ENCODE measurements at places on chromosomes 2 and 18. TPM values are rescaled to one million over a fixed set of nuclear protein-coding genes. Genes with fewer than 3 reads are reported as not detected.

- no peak for DNase-seq
These were observed 473.1 kb downstream of the XIRP2 start for GRCh38 chr2:167361426-167361825.

GRCh38 chr18:4264347-4264791 is 190.7 kb downstream of the DLGAP1 start:
- no peak for DNase-seq

DNA sequence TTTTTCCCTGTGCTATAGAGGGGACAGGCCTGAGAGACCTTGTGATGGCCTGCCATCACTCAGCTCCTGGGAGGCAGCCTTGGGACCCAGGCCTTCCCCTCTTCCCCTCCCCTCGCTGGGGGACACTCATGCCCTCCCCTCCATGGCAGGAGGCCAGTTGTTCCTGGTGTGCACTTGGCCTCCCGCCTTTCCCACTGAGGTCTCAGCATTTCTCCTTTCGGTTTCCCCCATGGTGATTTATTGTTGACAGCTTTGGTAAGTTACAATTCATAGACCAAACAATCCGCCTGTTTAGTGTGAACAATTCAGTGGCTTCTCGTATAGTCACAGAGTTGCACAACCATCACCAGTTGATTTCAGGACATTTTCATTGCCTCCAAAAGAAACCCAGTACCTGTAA is 10.2 kb upstream of the CNDP1 start:
- no peak for DNase-seq

DNA sequence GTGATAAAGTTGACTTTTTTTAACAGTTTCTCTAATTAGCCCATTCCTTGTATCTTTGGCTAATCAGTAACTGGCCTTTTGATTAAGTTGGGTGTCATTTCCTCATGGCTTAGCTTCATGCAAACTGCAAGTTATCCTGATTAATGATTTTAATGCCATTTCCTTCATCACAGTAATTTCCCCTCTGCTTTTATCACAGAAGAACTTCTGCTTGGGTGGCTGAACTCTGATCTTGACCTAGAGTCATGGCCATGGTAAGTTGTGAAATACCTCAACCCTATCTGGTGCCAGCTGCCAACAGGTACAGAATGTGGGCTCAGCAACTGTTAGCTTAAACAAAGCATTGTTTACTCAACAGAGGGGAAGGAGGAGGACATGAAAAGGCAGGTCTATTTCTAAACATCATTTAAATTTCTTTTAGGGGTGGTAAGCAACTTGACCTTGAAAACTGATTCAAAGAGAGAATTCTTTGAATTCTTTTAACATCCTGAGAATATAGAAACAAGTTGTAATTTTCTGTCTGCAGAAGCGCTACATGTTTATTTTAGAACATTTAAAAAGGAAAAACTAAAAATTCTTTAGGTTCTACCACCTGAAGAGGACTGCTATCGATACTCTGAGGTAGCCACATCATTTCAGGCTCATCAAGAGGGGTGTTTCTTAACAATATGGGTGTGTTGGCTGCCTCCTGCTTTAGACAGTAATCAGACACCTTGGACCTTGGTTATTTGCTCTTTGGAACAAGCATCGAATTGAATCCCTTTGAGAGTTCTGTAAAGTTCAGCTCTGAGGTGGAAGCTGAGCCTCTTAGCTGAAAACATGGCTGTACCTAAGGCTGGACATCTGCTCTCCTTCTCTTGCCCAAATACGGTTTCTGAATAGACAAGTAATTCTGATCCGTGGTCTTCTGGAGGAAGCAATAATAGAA is 39.7 kb downstream of the ANXA4 start:
- DNase-seq, result no peak

DNA sequence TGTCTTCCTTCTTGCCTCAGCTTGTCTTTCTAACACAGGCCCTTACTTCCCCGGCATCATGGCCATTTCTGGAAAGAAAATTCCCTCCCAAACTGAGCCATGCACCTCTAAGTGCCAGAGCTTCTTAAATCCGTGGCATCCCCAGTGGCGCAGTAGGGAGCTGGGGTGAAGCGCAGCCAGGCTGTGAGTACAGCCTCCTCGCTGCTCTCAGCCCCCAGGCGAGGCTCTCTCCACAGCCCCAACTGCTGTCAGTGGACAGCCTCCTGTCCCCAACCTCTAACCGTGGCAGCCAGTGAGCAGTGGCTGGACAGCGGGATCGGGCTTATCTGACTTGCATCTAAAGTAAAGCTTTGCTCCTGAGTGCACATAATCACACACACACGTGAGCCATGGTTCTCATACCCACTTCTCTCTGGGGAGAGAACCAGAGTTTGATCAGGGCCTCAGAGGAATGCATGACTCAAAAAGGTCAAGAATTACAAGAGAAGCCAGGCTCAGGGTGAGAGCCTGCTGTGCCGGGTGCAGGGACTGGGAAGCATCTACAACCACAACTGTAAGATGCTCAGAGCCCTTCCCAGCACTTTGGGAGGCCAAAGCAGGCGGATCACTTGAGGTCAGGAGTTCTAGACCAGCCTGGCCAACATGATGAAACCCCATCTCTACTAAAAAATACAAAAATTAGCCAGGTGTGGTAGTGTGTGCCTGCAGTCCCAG is 50.7 kb downstream of the SFXN5 start:
- no peak for DNase-seq

GRCh38 chr2:232882085-232882484 is 12.0 kb downstream of the SNORC start:
- no peak for DNase-seq

GRCh38 chr2:196391149-196391479 is 219.7 kb upstream of the STK17B start:
- DNase-seq, result no peak

The OTOS gene
- not detected for polyA plus RNA-seq
